PC-3 (cell line): ENCODE measurements at places on chromosomes 13 and 19. TPM values are rescaled to one million over a fixed set of nuclear protein-coding genes. Genes with fewer than 3 reads are reported as not detected.

PABPC3 gene
- total RNA-seq, result 0.17 and 0.26 TPM in 2 replicates

ICAM5 gene
- 1.8 and 2.0 TPM in 2 replicates for total RNA-seq

MYPOP gene
- 5.4 and 12.0 TPM in 2 replicates for total RNA-seq

POSTN gene
- not detected in 2 replicates for total RNA-seq

CEACAM16 gene
- not detected in 2 replicates for total RNA-seq

LIM2 gene
- not detected in 2 replicates for total RNA-seq

ZNF260 gene
- total RNA-seq, result 5.5 and 6.0 TPM in 2 replicates

CLIP3 gene
- 0.07 TPM in 1 of 2 replicates, not detected in the other for total RNA-seq

TTYH1 gene
- 1.1 and 3.7 TPM in 2 replicates for total RNA-seq

FPR1 gene
- total RNA-seq, result 0.46 and 0.55 TPM in 2 replicates

DPRX gene
- not detected in 2 replicates for total RNA-seq

EHD2 gene
- total RNA-seq, result 0.11 and 1.4 TPM in 2 replicates

DHRS12 gene
- total RNA-seq, result 1.2 and 2.6 TPM in 2 replicates

VAV1 gene
- total RNA-seq, result 3.0 and 3.2 TPM in 2 replicates

MIDN gene
- total RNA-seq, result 17.3 and 41.8 TPM in 2 replicates

DKKL1 gene
- 2.4 and 4.2 TPM in 2 replicates for total RNA-seq

ZNF547 gene
- 0.81 and 3.2 TPM in 2 replicates for total RNA-seq

SLC15A1 gene
- total RNA-seq, result 1.7 TPM in 2 replicates

COL5A3 gene
- total RNA-seq, result 0.11 and 0.12 TPM in 2 replicates

CAMSAP3 gene
- total RNA-seq, result 16.6 and 25.4 TPM in 2 replicates

GNG8 gene
- not detected in 2 replicates for total RNA-seq

MAST1 gene
- total RNA-seq, result 7.7 and 11.2 TPM in 2 replicates

C19orf47 gene
- total RNA-seq, result 13.9 and 18.2 TPM in 2 replicates

DZIP1 gene
- total RNA-seq, result 1.8 and 3.5 TPM in 2 replicates

ZNF541 gene
- not detected in 2 replicates for total RNA-seq

SIGLEC11 gene
- not detected in 2 replicates for total RNA-seq

PHLDB3 gene
- total RNA-seq, result 29.0 and 36.0 TPM in 2 replicates

B3GNT8 gene
- total RNA-seq, result 2.3 TPM in 1 of 2 replicates, not detected in the other

ZNF44 gene
- total RNA-seq, result 3.0 and 8.2 TPM in 2 replicates

TUBA3C gene
- not detected in 2 replicates for total RNA-seq

IRGC gene
- not detected in 2 replicates for total RNA-seq

KIR2DL1 gene
- total RNA-seq, result not detected in 2 replicates

F10 gene
- total RNA-seq, result not detected in 2 replicates

FKBP8 gene
- total RNA-seq, result 243 and 278 TPM in 2 replicates

ARHGAP45 gene
- total RNA-seq, result 45.3 and 68.4 TPM in 2 replicates

MYO16 gene
- total RNA-seq, result not detected in 2 replicates

PRRG2 gene
- total RNA-seq, result 16.4 and 17.0 TPM in 2 replicates

ZNF709 gene
- total RNA-seq, result 0.77 and 2.2 TPM in 2 replicates

ZNF470 gene
- total RNA-seq, result 0.26 and 0.75 TPM in 2 replicates

ZNF221 gene
- 0.55 and 2.1 TPM in 2 replicates for total RNA-seq

AP1M2 gene
- total RNA-seq, result 43.9 and 50.0 TPM in 2 replicates

KLK5 gene
- total RNA-seq, result 58.5 and 59.0 TPM in 2 replicates

ZFP36 gene
- 32.7 and 68.4 TPM in 2 replicates for total RNA-seq

MIA gene
- 1.4 TPM in 1 of 2 replicates, not detected in the other for total RNA-seq

IFNL1 gene
- not detected in 2 replicates for total RNA-seq

PROZ gene
- not detected in 2 replicates for total RNA-seq

RUBCNL gene
- 0.17 TPM in 1 of 2 replicates, not detected in the other for total RNA-seq

SHANK1 gene
- 0.12 and 0.47 TPM in 2 replicates for total RNA-seq

IRGQ gene
- 12.5 and 12.9 TPM in 2 replicates for total RNA-seq

FGF22 gene
- total RNA-seq, result 0.81 and 1.3 TPM in 2 replicates
